ENCODE measurements at places on chromosomes 1 and 21.

DNA sequence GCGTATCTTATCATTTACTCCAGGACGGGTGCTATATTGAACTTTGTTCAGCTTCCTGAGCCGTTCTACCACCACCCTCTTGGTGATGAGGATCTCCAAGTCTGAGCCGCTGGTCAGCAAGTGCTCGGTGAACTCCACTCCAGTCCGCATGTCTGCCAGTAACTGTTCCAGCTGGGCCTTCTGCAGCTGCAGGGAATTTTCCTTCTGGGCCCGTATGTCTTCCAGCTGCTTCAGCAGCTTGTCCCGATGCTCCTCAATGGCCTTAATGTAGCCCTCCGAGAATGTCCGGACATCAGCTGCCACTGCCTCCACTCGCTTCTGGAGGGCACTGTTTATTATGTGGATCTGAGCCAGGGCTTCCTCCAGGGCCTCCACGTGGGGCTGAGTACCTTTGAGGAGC, 3.4 kb downstream of the TRIM45 start:
- DNase-seq, result no peak

DNA sequence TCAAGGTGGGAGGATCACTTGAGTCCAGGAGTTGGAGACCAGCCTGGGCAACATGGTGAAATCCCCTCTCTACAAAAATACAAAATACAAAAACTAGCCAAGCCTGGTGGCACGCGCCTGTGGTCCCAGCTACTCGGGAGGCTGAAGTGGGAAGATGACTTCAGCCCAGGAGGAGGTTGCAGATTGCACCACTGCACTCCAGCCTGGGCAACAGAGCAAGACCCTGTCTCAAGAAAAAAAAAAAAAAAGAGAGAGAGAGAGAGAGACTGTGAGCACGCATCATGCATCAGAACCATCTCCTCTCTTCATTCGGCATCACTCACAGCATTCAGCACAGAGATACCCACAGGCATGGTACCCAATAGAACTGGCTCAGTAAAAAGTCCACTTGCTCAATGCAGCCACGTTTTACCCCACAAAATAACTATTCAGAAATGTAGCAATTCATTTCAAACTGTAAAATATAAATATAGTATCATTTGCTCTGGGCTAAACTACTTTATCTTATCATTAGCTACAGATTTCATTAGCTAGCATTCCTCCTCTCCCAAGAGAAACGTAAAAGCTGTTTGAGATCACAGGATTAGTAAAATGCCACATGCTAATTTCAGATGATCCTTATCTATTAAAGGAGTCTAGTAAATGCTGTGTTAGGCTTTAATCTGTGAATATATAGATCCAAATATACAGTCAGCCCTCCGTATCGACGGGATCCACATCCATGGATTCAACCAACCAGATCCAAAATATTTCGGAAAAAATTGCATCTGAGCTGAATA, 11.7 kb downstream of the LBR start:
- no peak for DNase-seq

GRCh38 chr1:204615881-204616280, 69.7 kb downstream of the LRRN2 start:
- no peak for DNase-seq

- DNase-seq, result no peak
Observed at GRCh38 chr1:1354271-1355247, 3.8 kb downstream of the MXRA8 start.

DNA sequence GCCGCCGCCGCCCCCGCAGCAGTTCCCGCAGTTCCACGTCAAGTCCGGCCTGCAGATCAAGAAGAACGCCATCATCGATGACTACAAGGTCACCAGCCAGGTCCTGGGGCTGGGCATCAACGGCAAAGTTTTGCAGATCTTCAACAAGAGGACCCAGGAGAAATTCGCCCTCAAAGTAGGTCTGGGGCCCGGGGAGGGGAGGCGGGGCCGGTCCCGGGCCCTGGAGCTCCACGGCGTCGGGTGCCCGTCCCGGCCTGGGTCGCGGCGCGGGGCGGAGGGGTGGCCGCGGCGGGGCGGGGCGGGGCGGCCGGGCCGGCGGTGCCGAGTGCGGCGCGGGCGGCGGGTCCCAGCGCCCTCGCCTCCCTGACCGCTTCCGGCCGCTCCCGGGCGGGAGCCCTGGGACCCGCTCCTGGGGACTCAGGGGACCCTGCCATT, 646 bp downstream of the MAPKAPK2 start:
- DNase-seq, result peak; percentile 54

GRCh38 chr1:201036188-201036842, 12.8 kb upstream of the KIF21B start:
- no peak for DNase-seq

- DNase-seq, result peak; percentile 51
Observed at GRCh38 chr1:3460672-3461131, 6.2 kb downstream of the ARHGEF16 start.

DNA sequence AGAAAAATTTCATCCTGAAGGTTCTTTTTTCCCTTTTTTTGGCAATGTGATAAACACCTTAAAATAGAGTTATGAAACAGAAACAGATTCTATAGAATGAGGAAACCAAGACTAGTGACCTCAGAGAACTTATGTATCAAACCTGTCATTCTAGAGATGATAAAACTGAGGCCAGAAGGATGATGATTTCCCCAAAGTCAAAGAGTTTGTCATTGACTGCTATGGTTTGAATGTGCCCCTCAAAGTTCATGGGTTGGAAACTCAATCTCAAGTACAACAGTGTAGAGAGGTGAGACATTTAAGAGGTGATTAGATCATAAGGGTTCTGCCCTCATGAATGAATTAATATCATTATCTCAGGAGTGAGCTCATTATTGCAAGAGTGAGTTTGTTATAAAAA, 13.7 kb upstream of the BEND5 start:
- DNase-seq, result no peak

DNA sequence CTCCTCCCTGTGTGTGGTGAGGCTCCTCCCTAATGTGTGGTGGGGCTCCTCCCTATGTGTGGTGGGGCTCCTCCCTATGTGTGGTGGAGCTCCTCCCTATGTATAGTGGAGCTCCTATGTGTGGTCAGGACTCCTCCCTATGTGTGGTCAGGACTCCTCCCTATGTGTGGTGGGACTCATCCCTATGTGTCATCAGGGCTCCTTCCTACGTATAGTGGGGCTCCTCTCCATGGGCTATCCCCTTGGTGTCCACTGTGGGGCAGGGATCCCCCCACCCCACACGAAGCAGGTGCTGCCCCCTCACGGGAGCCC, 29.6 kb downstream of the PRSS38 start:
- DNase-seq, result no peak

DNA sequence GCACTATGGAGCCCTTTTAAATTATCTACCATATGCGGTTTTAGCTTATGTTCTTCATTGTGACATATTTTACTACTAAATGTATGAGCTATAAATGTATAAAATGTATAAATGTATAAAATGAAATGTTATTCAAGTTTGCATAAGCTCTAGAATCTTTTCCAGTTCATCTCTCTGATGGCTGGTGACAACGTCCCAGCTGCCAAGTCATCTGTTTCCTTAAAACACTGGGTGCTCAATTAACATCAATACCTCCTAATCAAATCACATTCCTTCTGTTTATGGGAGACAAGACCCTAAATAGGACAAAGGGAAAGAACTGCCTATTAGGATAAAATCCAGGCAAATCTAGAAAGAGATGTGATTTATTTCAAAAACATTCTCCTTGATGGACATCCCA, 22.9 kb downstream of the DSTYK start:
- DNase-seq, result no peak

Measured in HTR-8/SVneo (cell line).